Stimulated activated CD4-positive, alpha-beta T cell treated with anti-CD3 and anti-CD28 coated beads, Interleukin-1b, Interleukin-23, amount 100 ng/mL, for 1 hour (primary cell): ENCODE measurements at places on chromosomes 7 and 10.

DNA sequence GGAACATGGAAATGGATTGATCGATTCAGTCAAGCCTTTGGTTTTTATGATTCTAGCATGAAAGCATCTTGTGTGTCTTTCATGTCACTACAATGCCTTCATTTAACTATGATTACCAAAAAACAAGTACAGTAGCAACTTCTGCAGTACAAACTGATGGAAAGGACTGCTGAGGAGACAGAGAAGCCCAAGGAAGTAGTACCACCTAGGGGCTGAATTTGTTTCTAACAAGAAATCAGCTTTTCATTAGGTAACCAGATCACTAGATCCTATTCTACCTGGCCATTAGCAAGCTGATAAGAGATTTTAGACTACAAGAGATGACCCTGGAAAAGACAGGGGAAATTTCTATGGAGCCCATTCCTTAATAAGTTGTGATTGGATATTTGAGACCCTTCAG, 3.2 kb upstream of the IFIT1 start:
- no peak for DNase-seq

GRCh38 chr7:137652721-137653120, 194.1 kb downstream of the DGKI start:
- DNase-seq: no peak

DNA sequence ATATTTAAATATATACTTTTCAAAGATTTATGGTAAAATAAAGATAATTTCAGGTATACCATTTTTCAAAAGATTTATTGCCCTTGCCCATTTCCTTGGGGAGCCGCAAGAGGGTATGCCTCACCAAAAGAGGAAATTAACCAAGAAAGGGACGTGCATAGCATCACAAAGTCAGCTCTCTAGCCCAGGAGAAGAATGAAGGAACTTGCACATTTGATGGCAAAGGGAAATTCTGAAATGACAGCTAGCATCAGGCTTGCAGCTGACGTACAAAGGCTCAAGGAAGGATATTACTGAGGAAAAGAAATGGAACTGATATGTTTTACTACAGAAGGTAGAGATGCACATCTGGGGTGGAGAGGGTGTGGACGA, 93.6 kb upstream of the RSU1 start:
- DNase-seq: no peak

DNA sequence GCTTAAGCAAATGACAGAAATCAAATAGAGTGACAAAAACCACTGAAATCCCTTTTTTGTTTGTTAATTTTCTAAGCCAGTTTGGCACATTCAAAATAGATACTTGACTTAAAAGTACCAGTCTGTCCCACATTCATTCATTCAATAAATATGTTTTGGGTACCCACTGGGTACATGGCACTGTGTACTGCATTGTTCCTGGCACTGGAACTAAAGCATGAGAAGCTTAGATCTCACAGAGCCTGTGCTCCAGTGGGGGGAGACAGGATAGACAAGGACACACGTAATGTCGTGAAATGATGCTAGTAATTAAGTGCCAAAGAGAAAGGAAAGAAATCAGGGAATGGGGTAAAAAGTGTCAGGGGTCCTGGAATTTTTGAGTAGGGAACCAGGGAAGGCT, 13.0 kb downstream of the MTURN start:
- DNase-seq: no peak

DNA sequence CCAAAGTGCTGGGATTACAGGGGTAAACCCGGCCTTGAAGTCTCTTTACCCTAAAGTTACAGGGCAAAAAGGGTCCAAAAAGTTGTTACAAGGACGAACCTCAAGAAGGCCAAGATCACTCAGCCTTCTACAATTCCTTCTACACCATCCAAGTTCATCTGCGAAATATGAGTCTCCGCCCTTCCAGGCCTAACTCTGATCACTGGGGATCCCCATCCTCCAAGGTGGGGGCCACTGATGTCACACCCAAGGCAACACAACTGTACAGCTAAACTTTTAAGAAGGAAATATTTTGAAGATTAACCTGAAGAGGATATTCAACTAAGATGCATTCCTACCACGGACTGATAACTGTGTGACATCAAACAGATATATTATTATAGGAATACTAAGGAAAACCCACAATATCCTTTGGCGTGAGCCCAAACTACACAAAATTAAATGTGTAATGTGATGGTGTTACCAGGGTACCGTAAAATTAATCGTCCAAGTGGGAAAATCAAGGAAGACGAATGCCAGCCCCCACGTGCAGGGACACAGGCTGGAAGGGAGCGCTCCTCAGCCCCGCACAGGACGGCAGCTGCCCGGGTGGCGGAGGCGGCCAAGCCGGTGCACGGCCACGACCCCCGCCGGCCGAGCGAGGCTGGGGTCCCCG, 1.0 kb downstream of the PAXIP1 start:
- no peak for DNase-seq

DNA sequence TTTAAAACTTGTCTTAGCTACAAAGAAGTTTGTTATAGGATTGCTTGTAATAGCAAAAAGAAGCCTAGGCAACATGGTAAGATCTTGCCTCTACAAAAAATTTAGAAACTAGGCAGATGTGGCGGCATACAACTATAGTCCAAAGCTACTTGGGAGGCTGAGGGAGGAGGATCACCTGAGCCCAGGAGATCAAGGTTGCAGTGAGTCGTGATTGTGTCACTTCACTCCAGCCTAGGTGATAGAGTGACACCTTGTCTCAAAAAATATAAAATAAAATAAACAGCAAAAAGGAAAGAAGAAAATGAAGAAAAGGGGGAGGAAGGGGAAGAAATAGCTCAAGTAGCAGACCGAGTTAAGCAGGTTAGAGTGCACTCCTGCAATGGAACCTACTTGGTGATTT, 47.0 kb upstream of the MPP7 start:
- no peak for DNase-seq

DNA sequence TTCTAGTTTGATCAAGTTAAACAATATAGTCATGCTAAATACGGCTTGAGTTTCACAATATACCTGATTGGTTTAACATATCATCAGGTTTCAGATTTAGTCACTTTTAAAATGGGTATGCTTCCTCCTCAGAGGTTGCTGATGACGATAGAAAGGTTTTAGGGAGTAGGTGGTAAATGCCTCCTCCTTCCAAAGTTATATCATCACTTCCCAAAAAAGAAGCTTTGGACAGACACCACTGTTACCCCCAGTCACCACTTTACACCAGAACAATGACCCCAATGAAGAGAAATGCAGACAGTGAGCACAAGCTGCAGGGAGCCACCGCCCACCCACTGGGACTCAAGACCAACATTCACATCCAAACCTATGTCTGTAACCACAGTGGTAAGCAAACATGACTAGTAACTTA, 244.6 kb downstream of the SORCS1 start:
- DNase-seq: no peak

GRCh38 chr10:127579640-127580039, 30.5 kb downstream of the NPS start:
- DNase-seq: no peak

DNA sequence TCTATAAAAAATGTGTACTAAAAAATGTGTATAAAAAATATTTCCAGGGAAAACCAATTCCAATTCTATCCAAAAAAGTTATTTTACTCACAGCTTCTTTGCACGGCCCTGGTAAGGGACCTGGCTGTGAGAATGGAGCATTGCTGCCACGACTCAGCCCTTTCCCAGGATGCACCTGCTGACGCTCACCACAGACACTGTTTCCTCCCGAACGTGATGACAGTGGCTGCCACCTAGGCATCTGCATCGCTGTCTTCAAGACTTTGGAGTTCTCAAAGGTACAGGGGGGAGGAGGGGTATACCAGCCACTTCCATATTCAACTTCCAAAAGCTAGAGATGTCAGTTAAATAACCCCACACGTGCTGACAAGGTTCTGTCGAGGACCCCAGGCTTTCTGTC, 23.9 kb upstream of the PTPRN2 start:
- DNase-seq: no peak

DNA sequence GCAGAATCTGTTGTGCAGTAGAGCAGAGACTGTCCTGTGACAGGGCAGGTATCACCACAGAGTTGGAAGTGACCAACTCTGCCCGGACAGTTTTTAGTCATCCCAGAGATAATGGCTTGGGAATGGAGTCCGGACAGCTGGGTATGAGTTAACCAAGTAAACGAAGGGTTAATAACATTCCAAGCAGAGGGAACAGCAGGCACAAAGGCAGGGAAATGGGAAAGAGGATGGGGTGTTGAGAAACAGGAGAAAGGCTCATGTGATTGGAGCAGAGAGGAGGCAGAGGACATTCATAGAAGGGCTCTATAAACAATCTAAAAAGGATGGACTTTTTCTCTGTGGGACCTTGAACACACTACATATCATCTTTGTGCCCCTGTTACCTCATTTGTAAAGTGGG, 132.2 kb upstream of the YAE1 start:
- DNase-seq: no peak
